Parietal lobe (tissue), 2 donors: ENCODE measurements at places on chromosomes 7 and 10. TPM values are rescaled to one million over a fixed set of nuclear protein-coding genes. Genes with fewer than 3 reads are reported as not detected.

CDC14C gene
- total RNA-seq = not detected

NRG3 gene
- 41.6 TPM for total RNA-seq

TMEM176B gene
- total RNA-seq = not detected

IGFBP3 gene
- 5.6 TPM for total RNA-seq

FERD3L gene
- not detected for total RNA-seq

PCLO gene
- total RNA-seq = 138 TPM

NPC1L1 gene
- total RNA-seq = not detected

RTKN2 gene
- total RNA-seq = 9.7 TPM

TBC1D12 gene
- 47.6 TPM for total RNA-seq

SDK1 gene
- total RNA-seq = 40.7 TPM

MYH16 gene
- total RNA-seq = not detected

GDF2 gene
- total RNA-seq = not detected

PRSS1 gene
- not detected for total RNA-seq

TSPAN15 gene
- total RNA-seq = 5.0 TPM

PYROXD2 gene
- total RNA-seq = 4.4 TPM

PRPS1L1 gene
- not detected for total RNA-seq

PAPSS2 gene
- 2.5 TPM for total RNA-seq

LAMTOR4 gene
- 31.0 TPM for total RNA-seq

LHFPL3 gene
- total RNA-seq = 22.5 TPM

IDI2 gene
- total RNA-seq = not detected

OR2A5 gene
- total RNA-seq = not detected

RAB19 gene
- not detected for total RNA-seq

XRCC2 gene
- 6.9 TPM for total RNA-seq

FAM25A gene
- total RNA-seq = not detected

STAMBPL1 gene
- 15.0 TPM for total RNA-seq

LIPF gene
- total RNA-seq = not detected

BZW2 gene
- total RNA-seq = 79.5 TPM

EN2 gene
- not detected for total RNA-seq

COL17A1 gene
- total RNA-seq = not detected

FEZF1 gene
- total RNA-seq = not detected

NEBL gene
- total RNA-seq = 72.6 TPM

MICALL2 gene
- total RNA-seq = 9.7 TPM

PRSS37 gene
- total RNA-seq = not detected
